ENCODE measurements at places on chromosomes 13 and 19. TPM values are rescaled to one million over a fixed set of nuclear protein-coding genes. Genes with fewer than 3 reads are reported as not detected.

DNA sequence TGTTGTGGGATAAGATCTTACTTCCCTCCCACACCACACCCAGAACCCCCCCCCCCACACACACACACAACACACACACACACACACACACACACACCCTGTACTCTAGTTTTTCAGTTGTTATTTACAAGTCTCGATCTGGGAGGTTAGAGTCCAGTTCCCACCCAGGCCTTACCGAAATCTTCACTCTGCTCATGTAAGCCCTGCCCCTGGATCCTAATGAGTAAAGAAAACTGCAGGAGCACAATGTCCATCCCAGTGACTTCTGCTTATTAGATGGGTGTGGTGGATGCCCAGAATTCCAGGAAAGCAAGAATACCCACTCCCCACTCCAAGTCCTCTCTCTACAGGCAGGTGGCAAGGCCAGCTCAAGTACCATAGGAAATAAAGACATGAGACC lies 23.0 kb downstream of the STARD13 start:
- H3K27ac ChIP-seq, result no peak overlapping the region
- no peaks in the 10 kb centered on the region for H3K36me3 ChIP-seq
- no peak overlapping the region for H3K4me3 ChIP-seq
- H3K27me3 ChIP-seq, result peaks cover 4% of the 10 kb centered on the region
- H3K4me1 ChIP-seq, result no peaks in the 10 kb centered on the region

Gene SLITRK6
- total RNA-seq, result not detected

GRCh38 chr19:16645140-16645539 lies 14.8 kb downstream of the SMIM7 start:
- peaks cover 7% of the 10 kb centered on the region for H3K4me1 ChIP-seq
- no peak overlapping the region for H3K27ac ChIP-seq
- H3K4me3 ChIP-seq, result no peak overlapping the region
- H3K36me3 ChIP-seq, result peaks cover 32% of the 10 kb centered on the region

- H3K27ac ChIP-seq, result peak overlapping the region; percentile 23
- no peak overlapping the region for H3K4me3 ChIP-seq
- no peaks in the 10 kb centered on the region for H3K27me3 ChIP-seq
Measured at GRCh38 chr19:14354445-14354844, 26.8 kb upstream of the ADGRE5 start.

- no peaks in the 10 kb centered on the region for H3K36me3 ChIP-seq
- H3K27me3 ChIP-seq, result peaks cover 2% of the 10 kb centered on the region
- DNase-seq, result no peak
- H3K27ac ChIP-seq, result no peak overlapping the region
- no peak overlapping the region for H3K4me3 ChIP-seq
Measured at GRCh38 chr13:106407338-106407737, 128.1 kb downstream of the EFNB2 start.

- no peaks in the 10 kb centered on the region for H3K27me3 ChIP-seq
- DNase-seq, result no peak
- H3K27ac ChIP-seq, result no peak overlapping the region
- H3K36me3 ChIP-seq, result peaks cover 17% of the 10 kb centered on the region
Measured at GRCh38 chr19:37698216-37698615, 21.3 kb downstream of the ZNF607 start.

GRCh38 chr19:40192758-40193586 lies 1.7 kb downstream of the MAP3K10 start:
- H3K4me3 ChIP-seq, result peak overlapping the region; percentile 70
- peaks cover 3% of the 10 kb centered on the region for H3K36me3 ChIP-seq
- peaks cover 6% of the 10 kb centered on the region for H3K27me3 ChIP-seq
- H3K27ac ChIP-seq, result no peak overlapping the region

GRCh38 chr13:77928909-77929308 lies 10.3 kb upstream of the EDNRB start:
- peaks cover 2% of the 10 kb centered on the region for H3K36me3 ChIP-seq
- peaks cover 4% of the 10 kb centered on the region for H3K27me3 ChIP-seq
- H3K4me1 ChIP-seq, result peaks cover 18% of the 10 kb centered on the region

DNA sequence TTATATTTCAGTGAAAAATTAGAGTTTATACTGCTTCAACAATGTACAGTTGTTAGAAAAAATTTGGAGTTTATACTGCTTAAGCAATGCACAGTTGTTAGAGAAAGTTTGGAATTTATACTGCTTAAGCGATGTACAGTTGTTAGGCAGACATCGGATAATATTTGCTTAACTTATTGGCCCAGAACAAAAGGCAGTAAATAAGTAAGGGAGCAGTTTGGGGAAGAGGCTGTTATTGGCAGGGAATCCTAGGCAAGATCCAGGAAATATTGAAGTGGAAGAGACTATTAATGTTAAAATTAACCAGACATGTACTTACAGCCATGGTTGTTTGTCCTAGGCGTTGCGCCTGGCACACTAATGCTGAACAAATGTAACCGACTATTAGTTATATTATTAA lies 166.9 kb downstream of the GPC5 start:
- no peak overlapping the region for H3K27ac ChIP-seq
- H3K4me1 ChIP-seq, result no peaks in the 10 kb centered on the region
- no peaks in the 10 kb centered on the region for H3K36me3 ChIP-seq
- no peak overlapping the region for H3K4me3 ChIP-seq
- DNase-seq, result no peak

DNA sequence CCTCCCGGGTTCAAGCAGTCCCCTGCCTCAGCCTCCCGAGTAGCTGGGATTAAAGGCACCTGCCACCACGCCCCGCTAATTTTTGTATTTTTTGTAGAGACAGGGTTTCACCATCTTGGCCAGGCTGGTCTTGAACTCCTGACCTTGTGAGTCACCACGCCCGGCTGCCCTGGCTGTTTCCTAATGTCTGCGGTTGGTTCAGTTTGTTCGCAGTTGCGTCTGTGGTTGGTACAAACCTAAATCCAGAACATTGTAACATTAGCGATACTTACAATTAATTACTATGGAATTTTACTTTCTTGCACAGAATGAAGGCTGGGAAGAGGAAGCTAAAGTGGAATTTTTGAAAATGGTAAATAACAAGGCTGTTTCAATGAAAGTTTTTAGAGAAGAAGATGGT lies 38.1 kb downstream of the RNF17 start:
- no peaks in the 10 kb centered on the region for H3K36me3 ChIP-seq

- H3K4me1 ChIP-seq, result peaks cover 4% of the 10 kb centered on the region
- H3K36me3 ChIP-seq, result no peaks in the 10 kb centered on the region
- H3K27me3 ChIP-seq, result peaks cover 6% of the 10 kb centered on the region
- no peak for DNase-seq
- H3K27ac ChIP-seq, result peak overlapping the region; percentile 11
Measured at GRCh38 chr19:6697291-6697690, 23.2 kb downstream of the C3 start.

DNA sequence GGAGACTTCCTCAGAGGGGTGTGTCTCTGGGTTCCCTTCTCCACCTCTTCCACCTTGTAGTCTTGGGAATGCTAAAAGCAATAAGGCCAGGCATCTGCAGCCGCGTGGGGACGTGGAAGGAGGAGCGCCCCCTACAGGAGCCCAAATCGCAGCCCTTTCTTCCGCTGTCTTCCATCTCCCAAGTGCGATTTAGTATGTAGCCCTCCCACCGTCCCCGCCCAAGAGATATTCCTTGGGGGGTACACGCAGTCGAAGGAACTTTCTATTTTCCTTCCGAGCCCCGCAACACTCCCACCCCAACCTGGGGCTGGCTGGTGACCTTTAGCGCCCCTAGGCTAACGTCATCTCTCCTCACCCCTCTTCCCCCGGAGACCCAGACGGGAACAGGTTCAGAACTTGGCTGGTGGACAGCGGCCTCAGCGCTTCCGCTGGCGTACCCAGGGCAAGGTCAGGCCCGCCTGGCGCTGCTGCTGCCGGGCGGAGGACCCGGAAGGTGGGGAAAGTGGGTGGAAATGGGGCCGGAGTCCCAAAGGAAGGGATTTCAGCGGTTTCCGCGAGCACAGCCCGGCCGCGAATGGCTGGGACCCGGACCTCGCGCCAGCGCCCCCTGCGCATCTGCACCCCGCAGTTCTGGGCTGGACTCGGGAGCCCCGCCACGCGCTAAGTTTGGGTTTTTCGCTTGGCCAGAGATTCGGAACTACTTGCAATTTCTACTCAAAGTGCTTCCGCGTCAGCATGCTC lies 2.1 kb upstream of the PCDH8 start:
- peaks cover 3% of the 10 kb centered on the region for H3K36me3 ChIP-seq
- H3K27ac ChIP-seq, result no peak overlapping the region
- peaks cover 42% of the 10 kb centered on the region for H3K27me3 ChIP-seq
- H3K4me1 ChIP-seq, result no peaks in the 10 kb centered on the region
- peak overlapping the region; percentile 69 for H3K4me3 ChIP-seq

Gene ZNF230
- 4.3 TPM for total RNA-seq

DNA sequence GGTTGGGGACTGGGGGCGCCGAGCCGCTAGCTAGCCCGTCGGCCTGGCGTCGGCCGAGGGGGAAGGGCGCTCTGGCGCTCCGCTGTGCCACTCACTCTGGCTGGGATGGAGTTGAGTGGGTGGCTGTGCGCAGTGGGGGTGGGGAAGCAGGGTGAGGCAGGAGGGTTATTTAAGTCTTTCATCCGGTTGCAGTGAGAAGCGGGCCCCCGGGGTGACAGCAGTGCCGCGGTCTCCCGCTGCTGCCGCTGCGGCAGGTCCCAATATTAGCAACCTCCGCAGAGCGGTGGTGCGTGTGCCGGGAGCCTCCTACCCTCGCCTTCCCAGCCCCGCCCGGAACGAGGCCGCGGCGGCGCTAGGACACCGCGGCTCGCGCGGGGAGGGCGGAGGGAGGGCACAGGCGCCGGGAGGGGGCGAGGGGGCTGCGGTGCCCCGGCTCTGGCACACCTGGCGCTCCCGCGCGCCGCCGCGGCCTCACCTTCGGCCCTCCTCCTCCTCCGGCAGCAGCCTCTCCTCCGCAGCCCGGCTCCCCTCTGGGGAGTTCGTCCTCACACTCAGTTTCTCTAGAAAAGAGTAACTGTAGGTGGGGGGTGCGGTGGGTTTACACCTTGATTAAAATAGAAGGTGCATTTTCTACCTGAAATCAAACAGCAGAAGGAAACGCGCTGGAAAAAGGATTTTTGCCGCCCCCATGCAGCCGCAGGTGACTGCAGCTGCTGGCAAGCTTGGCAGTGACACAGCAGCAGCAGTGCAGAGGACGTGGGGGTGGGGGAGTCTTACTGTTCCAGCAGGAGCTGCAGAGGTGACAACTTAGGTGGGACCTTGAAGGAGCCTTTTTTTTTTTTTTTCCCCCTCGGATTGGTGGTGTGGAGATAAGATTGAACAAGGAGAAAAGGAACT lies 4.5 kb downstream of the FGF9 start:
- H3K4me1 ChIP-seq, result peaks cover 28% of the 10 kb centered on the region
- H3K36me3 ChIP-seq, result no peaks in the 10 kb centered on the region
- peaks cover 63% of the 10 kb centered on the region for H3K27me3 ChIP-seq
- peak overlapping the region; percentile 39 for H3K4me3 ChIP-seq
- DNase-seq, result no peak

DNA sequence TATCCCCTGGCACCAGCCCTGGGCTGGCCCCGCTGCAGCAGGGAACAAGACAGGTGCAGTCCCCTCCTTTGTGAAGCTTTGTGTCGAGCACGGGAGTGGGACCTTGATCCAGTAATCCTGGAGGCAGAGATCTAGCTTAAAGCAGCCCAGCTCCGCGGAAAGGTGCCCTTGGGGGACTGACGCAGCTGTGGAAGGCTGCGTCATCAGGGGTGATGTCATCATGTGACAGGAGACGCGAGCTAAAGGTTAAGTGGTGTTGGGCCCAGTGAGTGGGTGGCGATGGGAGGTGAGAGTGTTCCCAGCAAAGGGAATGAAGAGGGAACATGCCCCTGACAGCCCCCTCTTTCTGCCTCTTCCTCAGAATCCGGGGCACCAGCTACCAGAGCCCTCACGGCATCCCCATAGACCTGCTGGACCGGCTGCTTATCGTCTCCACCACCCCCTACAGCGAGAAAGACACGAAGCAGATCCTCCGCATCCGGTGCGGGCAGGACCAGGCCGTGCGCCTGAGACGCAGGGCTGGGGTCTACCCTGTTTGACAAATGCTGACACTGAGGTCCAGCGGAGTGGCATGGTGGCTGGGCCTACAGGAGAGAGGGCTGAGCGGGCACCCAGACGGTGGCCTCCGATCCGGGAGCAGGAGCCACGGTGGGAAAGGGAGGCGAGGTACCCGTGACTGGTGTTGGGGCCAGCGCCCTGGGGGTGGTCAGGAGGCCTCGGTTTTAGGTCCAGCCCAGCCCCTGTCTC lies 2.6 kb downstream of the LHB start:
- peaks cover 8% of the 10 kb centered on the region for H3K4me1 ChIP-seq
- H3K27me3 ChIP-seq, result peaks cover 5% of the 10 kb centered on the region
- no peak overlapping the region for H3K27ac ChIP-seq
- H3K36me3 ChIP-seq, result peaks cover 25% of the 10 kb centered on the region
- DNase-seq, result no peak

DNA sequence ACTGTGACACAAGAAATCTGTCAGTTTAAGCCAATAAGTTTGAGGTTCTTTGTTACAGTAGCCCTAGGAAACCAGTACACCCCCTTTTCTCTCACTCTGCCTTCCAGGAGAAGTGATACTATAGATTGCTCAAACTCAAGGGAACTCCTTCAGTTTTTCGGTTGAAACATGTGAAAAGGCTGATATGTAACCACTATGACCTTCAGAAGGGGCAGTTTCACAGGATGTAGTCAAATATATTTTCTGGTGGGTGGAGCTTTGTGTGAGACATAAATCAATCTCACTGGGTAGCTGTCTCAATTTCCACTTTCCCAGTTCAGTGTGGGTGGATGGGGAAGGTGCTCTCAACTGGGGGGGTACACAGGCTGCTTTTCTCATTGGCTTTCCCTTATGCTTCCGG lies 41.7 kb downstream of the HTR2A start:
- no peak overlapping the region for H3K27ac ChIP-seq
- H3K27me3 ChIP-seq, result peaks cover 10% of the 10 kb centered on the region
- H3K4me1 ChIP-seq, result no peaks in the 10 kb centered on the region
- no peak overlapping the region for H3K4me3 ChIP-seq
- no peaks in the 10 kb centered on the region for H3K36me3 ChIP-seq

Gene FFAR2
- total RNA-seq, result not detected

DNA sequence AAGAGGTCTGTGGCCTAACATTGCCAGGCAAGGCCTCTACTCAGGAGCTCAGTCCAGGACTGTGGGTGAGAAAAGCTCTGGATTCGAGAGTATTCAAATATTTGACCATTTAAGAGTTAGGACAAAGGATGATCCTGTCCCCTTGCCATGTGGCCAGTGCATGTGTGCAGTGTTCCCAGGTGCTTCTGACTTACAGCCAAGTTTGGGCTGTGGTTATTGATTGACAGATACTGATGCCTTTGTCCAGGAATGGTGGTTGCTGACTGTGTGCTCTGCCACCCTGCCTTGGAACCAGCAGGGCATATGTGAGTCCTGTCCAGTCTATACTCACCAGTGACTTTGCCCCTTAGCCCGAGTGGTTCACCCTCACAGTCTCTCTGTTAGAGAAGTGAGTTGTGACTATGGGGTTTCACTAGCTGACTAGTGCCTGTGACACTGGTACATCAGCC lies 51.9 kb downstream of the GARRE1 start:
- H3K4me3 ChIP-seq, result no peak overlapping the region
- no peak overlapping the region for H3K27ac ChIP-seq
- H3K36me3 ChIP-seq, result no peaks in the 10 kb centered on the region
- no peak for DNase-seq
- H3K4me1 ChIP-seq, result peaks cover 14% of the 10 kb centered on the region
- H3K27me3 ChIP-seq, result no peaks in the 10 kb centered on the region

GRCh38 chr13:99665711-99666110 lies 164.4 kb downstream of the TM9SF2 start:
- H3K27me3 ChIP-seq, result peaks cover 35% of the 10 kb centered on the region
- no peaks in the 10 kb centered on the region for H3K4me1 ChIP-seq
- no peaks in the 10 kb centered on the region for H3K36me3 ChIP-seq

All from activated T-helper 1 cell treated with anti-CD3 and anti-CD28 coated beads, Interleukin-12 subunit alpha, Interleukin-12 subunit beta, Interleukin-2, Interleukin-4 antibody, amounts not matched to agents 30 ng/mL and 10 ng/mL and 1 ng/mL, durations not matched to agents 14 hours and 24 hours and 36 hours (primary cell).